Activated CD4-positive, alpha-beta T cell treated with anti-CD3 and anti-CD28 coated beads, Interleukin-2, amount 50 U/mL, for 1 hour (primary cell): ENCODE measurements at places on chromosomes 7 and 10.

GRCh38 chr10:65110009-65110408 lies 1588.8 kb downstream of the REEP3 start:
- DNase-seq: no peak

DNA sequence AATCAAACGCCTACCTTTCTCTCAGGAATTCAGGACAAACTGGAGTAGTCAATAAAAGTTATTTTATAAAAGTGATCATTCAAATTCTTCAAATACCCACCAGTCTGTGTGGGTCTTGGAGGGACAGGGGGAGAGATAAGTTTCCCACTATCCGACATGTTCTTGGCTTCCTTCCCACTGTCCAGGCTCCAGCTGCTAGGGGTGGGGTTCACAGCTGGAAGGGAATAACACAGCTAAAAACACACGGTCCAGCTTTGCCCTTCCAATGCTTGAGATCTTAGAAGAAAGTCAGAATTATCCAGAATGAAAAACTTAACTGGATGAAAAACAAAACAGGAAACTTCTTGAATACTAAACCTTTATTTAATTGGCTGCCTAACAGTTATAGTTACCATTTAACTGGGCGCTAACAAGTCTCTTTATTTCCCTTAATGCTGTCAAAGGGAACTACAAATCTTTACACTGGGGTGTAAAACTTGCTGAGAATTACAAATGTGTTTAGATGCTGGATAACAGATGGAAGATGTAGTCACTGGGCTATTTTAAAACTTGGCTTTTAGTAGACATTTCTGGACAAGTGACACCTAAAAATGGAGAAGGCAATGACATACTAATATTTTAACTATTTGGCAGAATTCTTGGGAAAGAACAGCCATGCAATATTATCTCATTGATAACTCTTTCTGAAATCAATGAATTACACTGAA lies 172.8 kb upstream of the IMMP2L start:
- no peak for DNase-seq

- no peak for DNase-seq
Observed at GRCh38 chr10:124739119-124739921, 4.9 kb downstream of the FAM53B start.

GRCh38 chr10:100347568-100348195 lies 649 bp downstream of the SCD start:
- no peak for DNase-seq

- no peak for DNase-seq
Observed at GRCh38 chr10:31761156-31761555, 167.5 kb downstream of the ARHGAP12 start.

DNA sequence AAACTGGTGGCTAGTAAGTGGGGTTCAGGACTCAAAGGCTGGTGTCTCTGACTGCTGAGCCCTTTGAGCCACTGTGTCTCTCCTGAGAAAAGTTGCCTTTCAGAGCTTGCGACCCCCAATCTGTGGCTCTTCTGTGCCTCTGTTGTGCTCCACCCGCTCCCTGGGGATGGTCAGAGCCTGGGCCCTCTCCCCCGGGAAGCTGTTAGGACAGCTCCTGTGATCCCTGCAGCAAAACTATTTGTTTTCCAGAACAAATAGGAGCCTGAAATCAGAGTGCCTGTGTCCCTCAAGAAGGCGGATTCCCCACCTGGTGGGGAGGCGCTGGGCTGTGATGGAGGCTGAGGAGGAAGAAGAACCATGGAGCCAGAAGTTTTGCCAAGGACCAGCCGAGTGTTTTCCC lies 56.4 kb upstream of the MXI1 start:
- no peak for DNase-seq

GRCh38 chr7:132092106-132092505 lies 484.2 kb downstream of the PLXNA4 start:
- DNase-seq: no peak

DNA sequence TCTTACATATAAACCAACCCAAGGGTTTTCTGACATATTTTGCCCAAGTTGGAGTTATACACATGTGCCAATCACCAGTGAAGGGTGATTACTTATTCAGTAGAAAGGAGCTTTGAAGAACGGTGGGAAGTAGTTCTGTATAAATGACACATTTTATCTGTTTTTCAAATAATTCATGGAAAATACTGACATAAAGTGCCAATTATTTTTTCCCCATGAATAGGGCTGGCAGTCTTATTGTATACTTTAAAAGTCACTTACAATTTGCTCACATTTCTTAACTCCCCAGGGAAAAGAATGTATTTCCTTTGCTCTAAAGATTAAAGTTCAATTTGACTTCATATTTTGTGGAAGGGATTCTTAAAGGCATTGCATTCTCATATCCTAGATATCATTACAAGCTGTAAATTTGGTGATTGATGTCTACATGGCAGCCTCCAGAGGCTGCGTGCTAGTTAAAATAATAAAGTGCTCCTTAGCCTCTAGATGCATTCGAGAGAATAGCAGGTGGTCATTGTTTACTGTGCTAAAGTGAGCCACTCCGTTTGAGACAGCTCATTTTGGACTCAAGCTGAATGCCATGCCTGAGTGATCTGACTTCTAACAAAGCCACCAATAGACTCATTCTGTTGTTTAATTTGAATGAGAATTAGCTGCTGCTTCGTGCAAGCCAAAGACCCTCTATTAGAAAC lies 148.8 kb upstream of the NRP1 start:
- no peak for DNase-seq

GRCh38 chr10:60817398-60817805 lies 39.1 kb downstream of the CDK1 start:
- DNase-seq: no peak

DNA sequence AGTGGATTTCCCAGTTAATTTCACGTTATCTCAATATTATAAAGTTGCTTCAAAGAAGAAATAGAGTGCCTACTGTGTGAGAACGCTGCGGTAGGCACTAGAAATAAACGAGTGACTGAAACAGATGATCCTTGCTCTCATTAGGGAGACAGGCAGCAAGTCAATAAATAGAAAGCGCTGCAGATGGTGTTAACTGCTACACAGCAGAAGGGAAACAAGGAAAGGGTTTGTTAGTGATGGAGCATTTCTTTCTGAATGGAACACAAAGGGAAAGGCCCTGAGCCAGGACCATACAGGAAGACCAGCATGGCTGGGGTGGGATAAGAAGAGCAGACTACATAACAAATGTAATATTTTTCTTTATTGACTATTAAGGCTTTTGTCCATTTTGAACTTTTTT lies 235.2 kb downstream of the MALRD1 start:
- no peak for DNase-seq
